ENCODE measurements at places on chromosomes 3 and 15. TPM values are rescaled to one million over a fixed set of nuclear protein-coding genes. Genes with fewer than 3 reads are reported as not detected.

- no peak for DNase-seq
These were observed 271.9 kb downstream of the MCTP2 start for GRCh38 chr15:94503293-94503692.

DNA sequence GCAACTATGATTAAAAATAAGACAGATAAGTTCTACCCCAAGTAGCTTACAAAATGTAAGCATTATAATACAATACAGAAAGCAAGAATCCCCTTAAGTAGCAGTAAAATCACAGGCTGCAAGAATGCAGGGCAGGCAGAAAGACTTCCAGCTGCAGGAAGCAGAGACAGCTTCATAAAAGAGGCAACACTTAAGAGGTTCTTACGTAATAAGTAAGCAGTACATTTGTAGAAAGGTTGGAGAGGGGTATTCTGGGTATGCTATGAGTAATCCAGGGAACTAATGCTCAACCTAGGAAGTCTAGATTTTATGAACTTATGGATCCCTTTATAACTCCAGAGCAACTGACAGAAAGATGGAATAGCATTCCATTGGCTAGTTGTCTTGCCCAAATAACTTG lies 151.6 kb downstream of the IL5RA start:
- DNase-seq: no peak

GRCh38 chr3:186361246-186361761 lies 730 bp downstream of the DGKG start:
- no peak for DNase-seq

Gene SLC2A2
- not detected for total RNA-seq

Gene TSC22D2
- total RNA-seq: 19.8 TPM

Gene ONECUT1
- total RNA-seq: not detected

Gene C3orf38
- total RNA-seq: 32.1 TPM
